Neural crest cell (in vitro differentiated cells): ENCODE measurements at places on chromosomes 2 and 18. TPM values are rescaled to one million over a fixed set of nuclear protein-coding genes. Genes with fewer than 3 reads are reported as not detected.

SOX11 gene
- total RNA-seq = 197 and 201 TPM in 2 replicates

DNA sequence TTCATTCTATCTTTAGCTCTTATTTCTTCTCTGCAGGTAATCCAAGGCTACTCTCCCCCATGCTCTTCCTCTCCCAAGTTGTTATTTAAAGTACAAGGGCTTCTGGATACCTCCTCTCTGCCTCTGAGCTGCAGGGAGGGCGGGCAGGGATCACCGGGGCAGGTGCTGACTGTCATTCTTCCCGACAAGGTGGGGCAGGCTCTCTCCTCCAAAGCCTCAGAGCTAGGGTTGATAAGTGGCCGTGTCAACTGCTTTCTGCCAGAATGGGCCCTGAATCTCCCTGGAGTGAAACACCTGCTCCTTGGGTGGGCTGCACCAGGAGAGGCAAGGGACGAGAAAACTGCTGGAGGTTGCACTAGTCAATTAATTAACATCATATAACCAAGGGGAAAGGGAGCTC, 250.3 kb downstream of the SLC4A3 start:
- no peak for DNase-seq

GRCh38 chr2:105413206-105413605, 14.4 kb upstream of the FHL2 start:
- no peak for DNase-seq

IL1R1 gene
- total RNA-seq = 0.14 TPM in 1 of 2 replicates, not detected in the other

DNA sequence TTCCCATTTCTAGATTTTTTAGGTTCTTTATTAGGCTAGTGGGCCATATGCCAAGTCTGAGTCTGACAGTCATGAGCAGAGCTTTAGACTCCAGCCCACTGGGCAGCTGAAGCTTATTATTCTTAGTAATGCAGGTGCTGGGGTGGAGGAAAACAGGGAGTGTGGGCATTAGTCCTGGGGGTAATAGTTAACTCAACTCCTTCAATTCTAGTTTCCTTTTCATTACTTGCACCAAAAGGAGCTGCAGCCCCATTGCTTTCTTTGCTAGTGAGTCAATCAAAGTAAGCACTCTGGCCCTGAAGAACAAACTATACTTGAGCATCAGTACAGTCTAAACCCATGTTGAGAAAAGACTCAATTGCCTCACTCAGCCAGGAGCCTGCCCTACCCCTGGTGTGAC, 35.5 kb downstream of the ICOS start:
- DNase-seq = no peak

FTCDNL1 gene
- 1.5 and 1.6 TPM in 2 replicates for total RNA-seq

DNA sequence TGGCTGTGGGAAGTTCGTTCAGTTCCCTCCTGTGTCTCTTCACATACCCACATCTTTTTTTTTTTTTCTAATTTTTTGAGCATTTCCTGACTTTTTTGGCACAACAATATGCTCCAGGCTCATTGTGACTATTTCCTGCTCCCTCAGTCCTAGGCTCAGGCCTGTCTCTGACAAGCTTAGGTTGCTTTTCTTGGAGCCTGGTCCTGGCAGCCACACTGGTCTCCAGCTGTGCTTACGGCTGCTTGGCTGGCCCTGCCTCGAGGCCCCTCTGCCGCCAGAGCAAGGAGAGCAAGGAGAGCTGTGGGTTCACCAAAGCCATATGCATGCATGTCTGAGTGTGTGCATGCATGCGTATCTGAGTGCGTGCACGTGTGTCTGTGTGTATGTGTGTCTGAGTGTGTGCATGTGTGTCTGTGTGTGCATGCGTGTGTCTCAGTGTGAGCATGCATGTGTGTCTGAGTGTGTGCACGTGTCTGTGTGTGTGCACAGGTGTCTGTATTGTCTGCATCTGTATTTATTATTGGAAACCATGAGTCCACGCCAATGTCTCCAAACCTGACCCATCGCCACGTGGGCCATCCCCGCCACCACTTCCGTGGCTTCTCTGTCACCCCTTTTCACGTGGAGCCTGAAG, 766.1 kb upstream of the SALL3 start:
- DNase-seq = no peak

GRCh38 chr18:36638224-36638623, 190.6 kb downstream of the TPGS2 start:
- no peak for DNase-seq

DNA sequence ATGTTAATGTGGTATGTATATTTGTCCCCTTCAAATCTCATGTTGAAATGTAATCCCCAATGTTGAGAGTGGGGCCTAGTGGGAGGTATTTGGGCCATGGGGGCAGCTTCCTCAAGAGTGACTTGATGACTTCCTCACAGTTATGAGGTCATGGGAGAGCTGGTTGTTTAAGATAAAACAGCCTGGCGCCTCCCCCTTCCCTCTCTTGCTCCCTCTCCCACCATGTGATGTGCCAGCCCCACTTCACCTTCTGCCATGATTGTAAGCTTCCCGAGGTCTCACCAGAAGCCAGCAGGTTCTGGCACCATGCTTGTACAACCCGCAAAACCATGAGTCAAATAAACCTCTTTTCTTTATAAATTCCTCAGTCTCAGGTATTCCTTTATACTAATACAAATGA, 258.3 kb upstream of the POU3F3 start:
- no peak for DNase-seq

DNA sequence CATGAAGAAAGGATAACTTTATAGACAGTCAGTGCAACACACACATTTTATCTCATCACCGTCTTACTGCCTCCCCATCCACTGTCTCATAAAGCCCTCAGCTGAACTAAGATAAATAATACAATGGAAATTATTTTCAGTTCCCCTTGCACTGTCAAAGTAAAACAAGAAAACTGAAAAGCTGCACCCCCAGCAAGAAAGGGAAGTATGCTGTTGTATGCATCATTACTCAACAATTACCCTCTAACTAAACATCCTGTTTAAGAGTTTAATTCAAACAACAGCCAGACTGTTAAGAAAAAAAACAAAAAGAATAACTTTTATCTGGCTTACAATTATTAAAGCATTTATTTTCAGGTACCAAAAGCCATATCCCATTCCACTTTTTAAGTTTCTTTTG, 25.0 kb downstream of the MPPE1 start:
- DNase-seq = no peak

GRCh38 chr18:69659142-69659651, 258.5 kb downstream of the DOK6 start:
- DNase-seq = no peak
